ENCODE measurements at places on chromosomes 16 and 17.

DNA sequence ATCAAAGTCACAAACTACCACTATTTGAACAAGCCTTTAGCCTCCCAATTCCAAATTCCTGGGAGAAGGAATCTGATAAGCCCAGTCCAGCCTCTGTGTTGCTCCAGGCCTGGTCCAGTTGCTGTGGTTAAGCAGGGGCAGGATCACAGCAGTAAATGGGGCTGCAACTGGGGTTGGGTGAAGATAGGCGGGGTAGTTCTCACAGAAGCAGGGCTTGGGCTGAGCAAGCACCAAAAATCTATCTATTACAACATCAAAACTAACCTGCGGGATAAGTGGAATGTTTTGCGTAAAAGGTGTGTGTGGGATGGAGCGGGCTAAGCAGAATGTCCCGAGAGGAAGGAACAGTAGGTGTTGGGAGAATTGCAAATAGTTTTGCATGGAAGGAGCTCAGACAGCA is 23.0 kb upstream of the RNF135 start:
- no peak for DNase-seq

DNA sequence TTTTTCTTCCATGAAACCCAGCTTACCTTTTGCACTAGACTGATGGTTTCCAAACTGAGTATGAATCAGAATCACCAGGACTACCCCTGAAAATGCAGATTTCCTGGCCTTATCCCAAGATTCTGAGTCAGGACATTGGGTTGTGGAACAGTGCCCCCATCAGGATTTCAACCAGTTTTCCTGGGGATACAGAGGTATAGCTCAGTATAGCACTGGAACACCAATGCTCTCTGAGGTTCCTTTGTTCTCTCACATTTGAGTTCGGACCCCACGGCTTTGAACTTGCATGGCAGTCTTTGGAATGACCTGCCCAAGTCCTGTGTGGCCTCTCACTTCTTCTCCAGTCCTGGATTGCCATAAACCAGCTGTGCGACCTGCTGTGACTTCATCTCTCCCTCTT is 12.8 kb upstream of the CCL8 start:
- no peak for DNase-seq

- DNase-seq = no peak
Observed at GRCh38 chr17:78361225-78361701, 1.4 kb upstream of the SOCS3 start.

- no peak for DNase-seq
Observed at GRCh38 chr17:6523809-6524355, 32.5 kb downstream of the PITPNM3 start.

GRCh38 chr17:29929006-29929532 is 959 bp downstream of the SSH2 start:
- DNase-seq = no peak

Measured in omental fat pad (tissue), 4 donors.